ENCODE measurements at places on chromosomes 12 and 14.
A peak's percentile ranks its signal among the peaks of the same experiment; 100 is the strongest.

DNA sequence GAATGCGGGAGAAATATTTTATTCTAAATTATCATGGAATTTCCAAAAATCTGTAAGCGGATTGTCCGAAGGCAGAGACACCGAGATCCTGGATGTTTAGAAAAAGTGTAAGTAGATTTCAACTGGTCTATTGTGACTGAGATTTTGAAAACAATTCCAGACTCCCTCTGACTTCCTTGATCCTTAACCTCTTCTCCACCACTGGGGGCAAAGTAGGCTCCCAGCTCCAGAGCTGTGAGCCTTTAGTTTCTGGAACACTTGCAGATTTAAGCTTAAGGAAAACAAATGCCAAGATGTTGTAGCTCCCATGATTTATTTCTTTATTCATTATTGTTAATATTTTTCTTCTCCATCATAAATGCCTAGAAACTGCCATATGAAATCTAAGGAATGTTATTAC lies 1320.5 kb upstream of the SEL1L start:
- no peaks in the 10 kb centered on the region for H3K4me1 ChIP-seq
- no peak for DNase-seq

DNA sequence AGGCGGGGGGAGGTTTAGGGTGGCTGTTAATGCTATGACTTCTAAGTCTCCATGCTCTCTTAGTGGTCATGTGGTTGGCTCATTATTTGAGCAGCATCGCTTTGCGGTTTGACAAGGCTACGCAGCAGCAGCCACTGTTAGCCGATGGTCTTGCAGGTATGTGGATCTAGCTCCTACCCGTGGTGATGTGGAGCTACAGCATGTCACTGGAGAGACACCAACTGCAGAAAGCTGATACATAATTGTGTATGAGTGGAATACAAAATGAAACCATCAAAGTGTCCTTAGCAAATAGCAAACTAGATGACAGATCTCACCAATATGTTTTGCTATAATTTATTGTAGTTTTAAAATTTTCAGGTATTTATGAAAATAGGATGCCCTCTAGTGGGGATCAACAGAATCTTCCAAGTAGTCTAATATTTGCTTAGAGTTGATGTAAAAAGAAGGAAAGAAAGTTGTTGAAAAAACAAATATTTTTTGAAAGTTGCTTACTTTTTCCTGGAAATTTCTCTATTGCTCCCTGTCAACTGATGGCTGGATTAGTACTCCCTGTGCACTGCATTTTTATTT lies 94.9 kb downstream of the NAV3 start:
- peak; percentile 94 for DNase-seq
- peak overlapping the region; percentile 39 for H3K4me3 ChIP-seq
- H3K4me1 ChIP-seq: peaks cover 1% of the 10 kb centered on the region
- H3K27me3 ChIP-seq: no peaks in the 10 kb centered on the region
- no peak overlapping the region for H3K27ac ChIP-seq

GRCh38 chr12:122865268-122866231 lies 30.3 kb downstream of the HIP1R start:
- H3K27ac ChIP-seq: no peak overlapping the region
- H3K36me3 ChIP-seq: peaks cover 81% of the 10 kb centered on the region
- no peaks in the 10 kb centered on the region for H3K27me3 ChIP-seq

DNA sequence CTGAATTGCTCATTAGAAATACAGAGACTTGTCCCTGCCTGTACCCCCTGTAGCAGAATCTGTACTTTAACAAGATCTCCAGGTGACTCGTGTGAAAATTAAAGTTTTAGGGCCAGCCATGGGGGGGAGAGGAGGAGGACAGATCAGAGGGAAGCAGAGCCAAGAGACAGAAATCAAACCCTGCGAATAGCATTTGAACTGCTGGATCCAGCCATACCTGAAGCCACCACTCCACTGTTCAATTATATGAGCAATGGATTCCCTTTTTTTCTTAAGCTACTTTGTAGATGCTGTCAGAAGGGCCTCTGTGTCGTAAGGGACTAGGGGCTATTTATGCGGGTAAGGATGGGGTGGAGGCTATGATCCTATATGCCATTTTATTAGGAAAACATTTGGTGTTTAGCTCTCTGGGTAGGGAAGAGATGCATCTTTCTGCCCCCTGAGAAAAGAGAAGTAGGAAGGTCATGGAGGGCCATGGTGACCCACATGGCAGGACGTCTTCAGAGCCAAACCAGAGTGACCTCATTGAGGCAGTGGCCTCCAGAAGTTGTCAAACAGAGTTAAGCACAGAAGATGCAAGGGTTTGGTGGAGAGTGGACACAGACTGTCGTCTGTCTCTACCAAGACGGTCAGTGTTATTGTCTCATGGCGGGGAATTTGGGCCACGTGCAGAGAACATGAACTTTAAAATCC lies 203.9 kb downstream of the PHETA1 start:
- H3K27ac ChIP-seq: no peak overlapping the region
- no peaks in the 10 kb centered on the region for H3K36me3 ChIP-seq
- DNase-seq: no peak
- no peak overlapping the region for H3K4me3 ChIP-seq

GRCh38 chr14:97517566-97518234 lies 720.5 kb downstream of the VRK1 start:
- no peak for DNase-seq
- H3K4me3 ChIP-seq: no peak overlapping the region
- H3K36me3 ChIP-seq: no peaks in the 10 kb centered on the region
- no peak overlapping the region for H3K27ac ChIP-seq

- no peak for DNase-seq
- peak overlapping the region; percentile 44 for H3K27ac ChIP-seq
- H3K36me3 ChIP-seq: no peaks in the 10 kb centered on the region
- H3K27me3 ChIP-seq: no peaks in the 10 kb centered on the region
Measured at GRCh38 chr12:80241576-80242273, 142.4 kb downstream of the OTOGL start.

DNA sequence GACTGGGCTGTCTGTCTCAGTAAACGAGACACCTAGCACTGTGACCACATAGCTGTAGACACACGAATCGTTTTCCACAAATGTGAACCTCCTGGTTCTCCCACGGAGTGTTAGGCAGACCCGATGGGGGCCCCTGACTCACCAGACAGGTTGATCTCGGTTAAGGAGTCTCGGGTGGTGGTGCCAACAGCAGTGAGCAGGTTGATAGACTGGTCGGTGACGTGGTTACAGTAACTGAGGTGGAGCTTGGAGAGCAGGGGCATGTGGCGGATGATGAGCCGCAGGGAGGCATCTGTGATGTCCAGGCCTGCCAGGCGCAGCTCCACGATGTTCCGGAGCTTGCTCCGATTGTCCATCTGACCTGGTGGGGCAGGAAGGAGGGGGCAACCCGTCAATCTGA lies 39.8 kb downstream of the RNF34 start:
- H3K4me1 ChIP-seq: peaks cover 5% of the 10 kb centered on the region
- no peak overlapping the region for H3K27ac ChIP-seq
- no peak for DNase-seq
- H3K27me3 ChIP-seq: no peaks in the 10 kb centered on the region
- H3K36me3 ChIP-seq: peaks cover 60% of the 10 kb centered on the region
- no peak overlapping the region for H3K4me3 ChIP-seq

DNA sequence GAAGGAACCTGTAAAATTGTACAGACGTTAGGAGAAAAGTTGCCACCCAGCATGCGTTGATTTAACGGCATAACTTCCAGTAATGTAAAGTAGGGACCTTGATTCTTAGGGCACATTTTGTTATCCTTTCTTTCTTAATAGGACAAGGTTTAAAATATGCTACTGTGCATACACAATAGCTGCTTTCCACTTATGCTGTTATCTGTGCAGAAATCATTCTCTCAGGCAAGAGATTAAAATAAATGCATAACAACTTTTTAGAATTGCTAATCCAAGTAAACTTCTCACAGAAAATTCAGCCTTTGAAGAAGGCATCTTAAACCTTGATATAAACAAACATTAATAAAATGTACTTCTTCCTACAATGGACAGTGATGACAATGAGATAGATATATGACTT lies 16.0 kb upstream of the PTCSC3 start:
- H3K27me3 ChIP-seq: peaks cover 3% of the 10 kb centered on the region
- no peak overlapping the region for H3K4me3 ChIP-seq
- no peaks in the 10 kb centered on the region for H3K4me1 ChIP-seq

- no peak overlapping the region for H3K27ac ChIP-seq
- no peaks in the 10 kb centered on the region for H3K36me3 ChIP-seq
- H3K4me1 ChIP-seq: no peaks in the 10 kb centered on the region
- H3K4me3 ChIP-seq: no peak overlapping the region
- no peak for DNase-seq
Measured at GRCh38 chr12:58034311-58034710, 92.9 kb downstream of the ATP23 start.

DNA sequence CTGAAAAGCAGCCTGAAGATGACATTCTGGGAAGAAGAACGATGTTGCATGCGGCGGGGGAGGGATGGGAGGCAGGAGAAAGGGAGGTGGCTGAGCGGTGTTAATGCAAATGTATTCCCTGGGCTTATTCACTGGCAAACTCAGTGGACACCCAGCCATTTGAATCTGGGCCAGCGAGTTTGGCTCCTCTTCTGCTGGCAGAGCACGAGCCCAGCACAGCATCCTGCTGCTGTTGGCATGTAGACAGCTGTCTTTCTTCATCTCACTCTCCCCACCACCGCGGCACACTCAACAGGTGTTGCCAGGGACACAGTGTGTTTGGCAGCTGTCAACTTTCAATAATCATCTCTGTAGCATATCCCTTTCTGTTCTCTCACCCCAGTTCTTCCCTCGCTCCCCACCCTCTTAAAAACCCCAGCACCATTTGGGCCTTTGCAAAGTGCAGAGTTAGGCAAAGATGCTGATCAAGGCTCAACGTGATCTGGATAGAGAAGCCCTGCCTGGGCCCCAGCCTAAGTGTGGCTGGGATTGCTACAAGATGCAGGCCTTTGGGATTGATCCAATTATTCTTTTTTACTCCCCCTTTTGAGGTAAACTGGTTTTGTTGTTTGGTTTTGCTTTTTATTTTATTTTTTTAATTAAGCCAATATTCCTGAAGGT lies 131.9 kb downstream of the EXOC5 start:
- H3K4me1 ChIP-seq: no peaks in the 10 kb centered on the region
- H3K36me3 ChIP-seq: no peaks in the 10 kb centered on the region
- no peak overlapping the region for H3K4me3 ChIP-seq
- H3K27me3 ChIP-seq: peaks cover 19% of the 10 kb centered on the region
- H3K27ac ChIP-seq: no peak overlapping the region

- no peak overlapping the region for H3K4me3 ChIP-seq
- no peak overlapping the region for H3K27ac ChIP-seq
- no peaks in the 10 kb centered on the region for H3K36me3 ChIP-seq
- H3K4me1 ChIP-seq: no peaks in the 10 kb centered on the region
- H3K27me3 ChIP-seq: no peaks in the 10 kb centered on the region
Measured at GRCh38 chr12:62446754-62447452, 19.7 kb upstream of the MON2 start.

DNA sequence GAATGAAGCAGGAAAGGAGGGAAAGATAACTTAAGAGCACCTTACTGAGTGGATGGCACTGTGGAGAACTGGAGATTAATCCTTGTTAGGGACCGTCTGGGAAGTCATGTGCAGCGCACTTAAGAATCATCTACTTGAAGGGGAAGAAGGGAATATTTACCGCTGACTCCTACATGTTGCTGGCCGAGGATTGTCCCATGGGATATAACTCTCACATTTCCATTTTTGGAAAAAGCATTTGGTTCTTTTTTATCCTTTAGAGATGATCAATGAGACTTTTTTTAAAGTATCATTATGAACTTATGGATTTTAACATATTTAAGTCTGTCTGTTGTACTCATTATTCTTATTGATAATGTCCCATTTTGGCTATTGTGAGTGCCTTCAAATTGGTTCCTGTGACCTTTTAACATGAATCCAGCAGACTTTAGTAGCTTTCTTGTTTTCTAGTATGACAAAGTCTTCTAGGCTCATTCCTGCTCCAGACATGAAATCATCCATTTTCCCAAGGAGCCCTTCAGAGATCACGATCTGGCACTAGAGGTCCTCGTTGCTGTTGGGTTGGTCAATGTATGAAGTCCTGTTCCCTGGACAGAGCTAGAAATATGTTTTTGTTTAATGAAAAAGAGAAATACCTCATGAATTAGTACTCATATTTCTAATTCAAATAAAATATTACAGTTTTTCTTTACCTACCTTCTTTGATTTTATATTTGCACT lies 20.2 kb upstream of the FAM234B start:
- DNase-seq: no peak
- H3K36me3 ChIP-seq: no peaks in the 10 kb centered on the region
- H3K27me3 ChIP-seq: no peaks in the 10 kb centered on the region
- no peak overlapping the region for H3K4me3 ChIP-seq
- no peaks in the 10 kb centered on the region for H3K4me1 ChIP-seq
- H3K27ac ChIP-seq: no peak overlapping the region

- H3K36me3 ChIP-seq: no peaks in the 10 kb centered on the region
- no peaks in the 10 kb centered on the region for H3K27me3 ChIP-seq
- peaks cover 4% of the 10 kb centered on the region for H3K4me1 ChIP-seq
- H3K27ac ChIP-seq: no peak overlapping the region
Measured at GRCh38 chr12:50610171-50610570, 105.4 kb downstream of the DIP2B start.

GRCh38 chr12:100077367-100077766 lies 65.3 kb downstream of the BLTP3B start:
- no peaks in the 10 kb centered on the region for H3K4me1 ChIP-seq
- peak; percentile 5 for DNase-seq
- peaks cover 75% of the 10 kb centered on the region for H3K36me3 ChIP-seq
- H3K27me3 ChIP-seq: no peaks in the 10 kb centered on the region
- H3K27ac ChIP-seq: no peak overlapping the region

- peaks cover 19% of the 10 kb centered on the region for H3K4me1 ChIP-seq
- no peaks in the 10 kb centered on the region for H3K36me3 ChIP-seq
- no peaks in the 10 kb centered on the region for H3K27me3 ChIP-seq
Measured at GRCh38 chr14:67411820-67412421, at the start of gene PLEK2. Gene PLEK2 (minus strand): TSS chr14:67412165. CDS start chr14:67412059, 106 bp downstream.

- no peaks in the 10 kb centered on the region for H3K27me3 ChIP-seq
- H3K36me3 ChIP-seq: no peaks in the 10 kb centered on the region
- no peak for DNase-seq
- H3K4me1 ChIP-seq: no peaks in the 10 kb centered on the region
Measured at GRCh38 chr14:66254038-66254437, 232.1 kb upstream of the CCDC196 start.

GRCh38 chr12:41942354-41942753 lies 202.3 kb downstream of the GXYLT1 start:
- peaks cover 4% of the 10 kb centered on the region for H3K36me3 ChIP-seq
- no peaks in the 10 kb centered on the region for H3K27me3 ChIP-seq
- no peaks in the 10 kb centered on the region for H3K4me1 ChIP-seq

DNA sequence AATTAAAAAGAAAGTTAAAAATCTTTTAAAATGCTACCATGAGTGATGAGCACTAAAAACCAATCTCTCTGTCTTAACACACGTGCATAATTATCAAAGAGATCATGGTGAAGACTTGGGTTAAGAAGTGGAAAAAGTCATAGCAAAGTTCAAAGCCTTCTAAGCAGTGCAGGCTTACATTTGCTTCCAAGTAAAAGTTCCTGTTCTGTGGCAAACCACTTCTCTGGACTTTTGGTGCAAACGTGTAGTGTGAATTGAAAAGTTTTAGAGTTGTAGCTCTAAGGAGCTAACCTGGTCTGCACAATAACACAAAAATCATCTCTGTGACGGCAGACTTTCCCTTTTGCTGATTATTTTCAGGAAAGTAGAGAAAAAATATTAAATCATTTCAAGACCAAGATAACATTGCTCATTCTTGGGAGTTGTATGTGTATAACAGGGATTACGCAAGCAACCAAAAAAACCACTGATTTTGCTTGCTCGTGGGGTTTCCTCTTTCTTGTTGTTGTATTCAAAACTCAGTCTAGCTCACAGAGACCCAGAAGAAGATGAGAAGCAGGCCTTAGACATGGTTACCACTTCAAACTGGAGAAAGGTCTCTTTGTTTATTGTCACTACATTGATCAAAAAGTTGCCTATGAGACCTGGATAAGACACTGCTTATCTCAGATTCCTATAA lies 2.3 kb upstream of the GLIPR1 start:
- H3K36me3 ChIP-seq: no peaks in the 10 kb centered on the region
- peaks cover 1% of the 10 kb centered on the region for H3K4me1 ChIP-seq
- DNase-seq: peak; percentile 46
- no peaks in the 10 kb centered on the region for H3K27me3 ChIP-seq

Measured in mesenchymal stem cell (in vitro differentiated cells and primary cell).